ENCODE measurements at places on chromosomes 1 and 21.

GRCh38 chr1:230274254-230274653, 151.9 kb downstream of the PGBD5 start:
- no peak for DNase-seq

GRCh38 chr1:97351846-97352245, 569.0 kb downstream of the DPYD start:
- no peak for DNase-seq

DNA sequence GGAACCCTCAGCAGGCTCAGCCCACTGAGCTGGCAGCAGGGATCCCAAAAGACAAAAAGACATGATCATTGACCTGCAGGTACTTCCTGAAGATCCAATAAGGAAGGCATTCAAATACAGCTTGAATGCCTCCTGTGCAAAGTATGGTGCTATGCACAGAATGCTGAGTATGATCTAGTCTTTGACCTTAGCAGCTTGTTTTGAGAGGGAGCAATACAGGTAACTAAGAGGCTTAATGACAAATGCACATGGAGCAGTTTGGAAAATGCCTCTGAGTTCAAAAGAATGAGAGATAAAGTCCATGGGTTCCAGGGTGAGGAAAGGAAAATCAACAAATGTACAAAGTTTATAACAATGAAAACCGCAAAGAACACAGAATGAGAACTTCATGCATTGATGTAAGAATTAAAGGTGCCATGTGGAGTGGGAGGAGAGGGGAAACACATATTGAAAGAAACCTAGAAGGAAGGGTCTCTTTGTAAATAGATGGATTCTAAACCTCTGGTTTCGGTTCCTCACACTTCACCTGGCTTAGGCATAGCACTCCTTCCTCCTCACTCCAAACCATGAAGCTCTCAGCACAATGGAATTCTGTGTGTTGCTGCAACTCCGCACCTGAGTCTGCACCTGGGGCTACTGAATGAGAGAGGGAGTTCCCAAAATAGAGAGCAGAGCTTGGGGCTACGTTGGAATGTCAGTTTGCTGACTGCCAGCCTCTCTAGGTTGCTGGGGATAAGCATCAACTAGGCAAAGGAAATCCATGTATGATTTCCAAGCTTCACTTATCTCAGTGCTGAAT, 77.6 kb downstream of the PLXNA2 start:
- DNase-seq: no peak

- DNase-seq: no peak
Observed at GRCh38 chr1:30762152-30762929, 4.8 kb upstream of the LAPTM5 start.

DNA sequence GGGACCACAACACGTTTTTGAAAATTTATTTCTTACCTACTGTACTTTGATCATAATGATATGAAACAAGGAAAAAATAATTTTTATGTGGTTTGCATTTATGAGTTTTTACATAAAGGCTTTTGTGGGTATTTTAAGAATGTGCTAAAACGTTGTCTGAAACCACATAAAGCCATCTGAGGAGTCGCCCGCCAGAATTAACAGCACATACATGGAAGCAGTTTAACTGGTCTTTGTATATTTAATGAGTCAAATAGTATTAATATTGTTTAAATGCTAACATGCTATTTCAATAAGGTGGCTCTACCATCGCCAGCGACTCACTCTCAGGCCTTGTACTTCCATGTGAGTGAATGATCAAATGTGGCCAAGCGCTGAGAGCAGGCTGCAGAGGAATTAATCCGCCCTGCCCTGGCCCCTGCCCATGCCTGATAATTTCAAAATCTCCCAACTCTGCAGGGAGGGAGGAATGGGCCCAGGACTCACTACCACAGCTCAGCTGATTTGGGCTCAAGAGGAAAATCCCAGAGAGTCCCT, 49.6 kb downstream of the SLC66A1 start:
- no peak for DNase-seq

GRCh38 chr1:165854101-165854845, 26.9 kb downstream of the UCK2 start:
- DNase-seq: no peak

DNA sequence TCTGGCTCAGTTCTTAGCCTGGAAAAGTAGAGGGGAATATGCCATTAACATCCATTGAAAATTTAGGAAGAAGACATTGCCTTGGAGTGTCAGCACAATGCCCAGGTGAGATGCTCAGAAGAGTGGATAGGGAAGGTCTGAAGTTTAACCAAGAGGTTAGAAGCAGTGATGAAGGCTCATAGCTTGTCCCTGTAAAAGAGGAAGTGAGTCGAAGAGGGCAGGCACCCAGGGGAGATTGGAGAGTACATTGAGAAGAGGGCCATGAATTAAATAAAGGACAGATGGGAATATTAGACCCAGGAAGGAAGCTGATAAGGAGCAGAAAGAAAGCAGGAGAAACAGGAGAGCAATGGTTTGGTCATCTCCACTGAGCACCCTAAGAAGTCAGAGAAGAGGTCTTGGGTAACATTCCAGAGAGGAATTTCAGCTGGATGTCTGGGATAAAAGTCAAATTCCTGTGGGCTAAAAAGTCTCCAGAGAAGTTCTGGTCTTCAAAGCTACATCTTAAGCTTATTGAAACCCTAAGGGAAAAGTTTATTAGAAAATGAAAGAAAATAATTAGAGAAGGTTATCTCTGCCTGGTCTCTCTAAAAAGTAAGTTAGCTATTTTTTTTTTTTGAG, 17.3 kb downstream of the C8B start:
- DNase-seq: no peak

- DNase-seq: peak; percentile 59
Observed at GRCh38 chr1:35807614-35808449, at the start of gene AGO4. Gene AGO4, plus strand, starts transcription at chr1:35808016. Its CDS starts 401 bp downstream, at chr1:35808417.

GRCh38 chr1:58426918-58427317, 119.6 kb downstream of the OMA1 start:
- DNase-seq: no peak

Measured in NCI-H524 (cell line).